T follicular helper cell (primary cell): ENCODE measurements at places on chromosomes 7 and 10.

- no peak for DNase-seq
These were observed 1110.1 kb upstream of the PHF14 start for GRCh38 chr7:9863545-9863944.

- no peak for DNase-seq
These were observed 27.5 kb downstream of the CTNNA3 start for GRCh38 chr10:67668448-67668847.

DNA sequence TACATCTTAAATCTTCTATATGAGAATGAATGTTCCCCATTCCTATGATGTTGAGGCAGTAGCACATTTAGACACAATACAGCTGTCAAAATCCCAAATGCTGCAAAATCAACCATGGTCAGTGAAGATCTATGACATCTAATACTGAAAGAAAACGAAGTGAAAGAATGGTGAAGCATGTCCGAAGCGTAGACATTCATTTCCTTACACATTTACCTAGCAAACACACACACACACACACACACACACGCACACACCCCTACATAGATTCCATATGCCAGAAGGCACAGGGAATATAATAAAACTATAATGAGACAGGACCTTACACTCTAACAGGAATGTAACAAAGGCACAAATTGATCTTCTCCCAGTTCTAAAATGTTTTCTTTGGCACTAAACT lies 32.5 kb downstream of the CCDC6 start:
- no peak for DNase-seq

DNA sequence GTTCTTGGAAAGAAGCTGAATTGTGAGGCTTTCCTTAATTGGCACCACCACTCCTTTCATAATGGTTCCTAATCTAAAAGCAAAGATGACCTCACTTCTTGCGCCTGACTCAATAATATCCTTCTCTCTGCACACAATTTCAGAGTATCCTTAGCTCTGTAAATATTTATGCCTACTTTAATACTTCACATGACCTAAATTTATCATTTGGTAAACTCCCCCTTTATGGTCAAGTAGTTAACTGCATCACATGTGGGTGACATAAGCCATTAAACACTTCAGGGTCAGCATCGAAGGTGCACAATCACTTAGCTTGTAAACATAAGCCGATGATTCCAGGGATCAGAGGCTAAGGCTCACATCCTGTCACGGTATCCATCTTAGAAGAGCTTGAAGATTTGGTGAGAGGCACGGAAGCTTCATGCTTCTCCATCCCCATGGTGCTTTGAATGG lies 7.3 kb upstream of the RHOBTB1 start:
- DNase-seq, result no peak

GRCh38 chr10:80154978-80155695 lies 22.6 kb downstream of the PLAC9 start:
- no peak for DNase-seq

GRCh38 chr10:128011059-128011979 lies 104.4 kb downstream of the PTPRE start:
- peak; percentile 78 for DNase-seq

DNA sequence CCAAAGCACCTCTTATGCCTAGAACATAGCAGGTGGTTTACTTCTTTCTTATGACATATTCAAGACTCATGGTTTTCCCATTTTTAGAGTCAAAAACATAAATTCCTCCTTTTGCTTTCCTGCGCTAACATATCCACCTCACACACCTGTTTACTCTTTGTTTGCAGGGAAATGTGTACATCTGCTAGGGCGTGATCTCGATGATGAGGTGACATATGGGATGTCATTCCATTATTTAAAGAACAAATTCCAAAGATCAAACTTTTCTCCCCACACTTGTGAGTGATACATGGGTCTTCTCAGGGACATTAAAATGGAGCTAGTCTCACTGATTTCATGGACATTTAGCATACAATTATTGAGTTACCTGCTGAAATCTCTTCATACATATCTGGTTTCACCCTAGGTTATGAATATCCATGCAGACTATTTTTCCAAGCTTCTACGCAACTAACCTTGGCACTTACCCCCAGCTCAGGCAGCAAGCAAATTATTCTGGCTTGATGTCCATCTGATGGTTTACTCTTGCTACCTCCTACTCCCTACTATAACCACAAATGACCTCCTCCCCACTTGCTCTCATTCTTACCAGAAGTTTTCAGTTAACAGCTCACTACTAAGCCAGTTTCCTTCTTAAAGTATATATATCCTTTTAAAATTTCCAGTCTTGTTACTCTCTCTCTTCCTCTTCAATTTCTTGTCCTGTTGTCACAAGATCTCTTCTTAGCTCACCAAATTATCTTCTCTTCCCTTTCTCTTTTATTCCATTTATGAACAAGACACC lies 208.5 kb downstream of the RNLS start:
- no peak for DNase-seq

DNA sequence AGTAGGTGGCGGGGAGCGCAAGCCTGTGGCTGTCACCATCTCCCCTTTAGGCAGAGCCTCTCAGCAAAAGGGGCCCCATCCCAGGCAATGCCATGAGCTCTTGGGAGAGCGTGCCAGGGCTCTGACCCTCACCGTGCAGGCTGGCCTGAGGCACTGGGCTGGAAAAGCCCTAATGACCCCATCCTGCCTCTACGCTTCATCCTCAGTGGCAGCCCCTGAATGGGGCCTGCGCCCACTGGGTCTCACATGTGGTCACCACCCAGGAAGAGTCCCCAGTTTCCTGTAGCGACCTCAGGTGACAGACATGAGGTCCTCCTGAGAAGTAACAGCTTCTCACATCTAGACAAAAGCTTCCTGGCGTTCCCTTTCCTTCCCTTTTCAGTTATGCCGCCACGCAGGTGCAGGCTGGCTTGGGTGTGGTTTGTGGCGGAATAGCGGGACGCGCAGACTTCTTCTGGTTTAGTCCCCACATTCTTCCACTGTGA lies 59.2 kb downstream of the CLEC2L start:
- no peak for DNase-seq

- no peak for DNase-seq
These were observed 28.0 kb downstream of the VPS26A start for GRCh38 chr10:69151984-69152383.

- no peak for DNase-seq
These were observed 13.3 kb upstream of the HILPDA start for GRCh38 chr7:128442356-128442755.

DNA sequence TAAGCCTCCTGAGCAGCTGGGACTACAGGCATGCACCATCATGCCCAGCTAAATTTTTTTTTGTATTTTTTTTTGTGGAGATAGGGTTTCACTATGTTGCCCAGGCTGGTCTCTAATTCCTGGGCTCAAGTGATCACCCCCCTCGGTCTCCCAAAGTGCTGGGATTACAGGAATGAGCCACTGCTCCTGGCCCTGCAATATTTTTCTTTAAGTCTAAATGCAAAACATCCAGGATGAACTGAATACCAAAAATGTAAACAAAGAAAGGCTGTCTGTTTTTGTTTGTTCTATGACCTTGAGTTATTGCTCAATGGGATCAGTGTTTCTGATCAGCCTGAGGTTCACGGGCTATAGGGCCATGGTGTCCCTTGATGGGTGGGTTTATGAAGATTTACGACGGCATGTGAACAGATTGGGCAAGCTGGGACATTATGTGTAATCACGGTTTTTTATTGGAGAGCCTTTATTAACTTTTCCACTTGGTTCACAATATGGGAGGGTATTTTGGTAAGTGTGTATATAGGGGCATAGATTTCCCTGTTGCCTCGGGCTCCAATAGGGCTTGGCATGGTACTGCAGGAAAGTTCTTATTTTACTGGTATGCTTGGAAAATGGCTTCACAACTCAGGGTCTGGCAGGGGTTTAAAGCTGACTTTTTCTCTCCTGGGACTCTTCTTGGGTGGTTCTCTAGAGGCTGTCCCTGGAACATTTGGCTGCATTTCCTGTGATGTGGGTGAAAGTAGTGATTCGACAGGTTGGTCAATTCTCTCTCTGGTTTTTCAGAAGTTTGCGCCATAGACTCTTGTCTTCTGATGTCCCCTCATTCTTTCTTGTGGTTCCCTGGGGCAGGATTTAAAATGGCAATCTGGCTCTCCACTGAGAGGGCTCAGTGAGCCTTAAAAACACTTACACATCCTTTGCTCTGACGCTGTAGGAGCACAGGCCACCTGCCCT lies 41.6 kb downstream of the MRPS33 start:
- DNase-seq, result no peak

DNA sequence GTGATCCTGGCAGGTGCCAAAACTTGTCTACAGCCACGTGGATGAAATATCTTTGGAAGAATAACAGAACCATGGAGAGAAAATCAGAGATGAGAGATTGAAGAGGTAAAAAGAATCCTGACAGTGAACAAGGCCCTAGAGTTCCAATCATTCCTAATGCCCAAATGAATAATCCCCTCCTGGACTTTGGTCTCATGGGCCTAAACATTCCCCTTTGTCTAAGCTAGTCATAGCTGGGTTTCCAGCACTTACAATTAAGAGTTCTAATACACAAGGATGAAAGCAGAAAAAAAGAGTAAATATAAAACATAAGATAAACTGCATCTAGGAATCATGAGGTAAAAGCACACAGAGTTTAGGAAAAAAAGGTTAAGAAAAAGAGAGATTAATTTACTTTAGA lies 40.2 kb downstream of the ARHGAP12 start:
- no peak for DNase-seq

DNA sequence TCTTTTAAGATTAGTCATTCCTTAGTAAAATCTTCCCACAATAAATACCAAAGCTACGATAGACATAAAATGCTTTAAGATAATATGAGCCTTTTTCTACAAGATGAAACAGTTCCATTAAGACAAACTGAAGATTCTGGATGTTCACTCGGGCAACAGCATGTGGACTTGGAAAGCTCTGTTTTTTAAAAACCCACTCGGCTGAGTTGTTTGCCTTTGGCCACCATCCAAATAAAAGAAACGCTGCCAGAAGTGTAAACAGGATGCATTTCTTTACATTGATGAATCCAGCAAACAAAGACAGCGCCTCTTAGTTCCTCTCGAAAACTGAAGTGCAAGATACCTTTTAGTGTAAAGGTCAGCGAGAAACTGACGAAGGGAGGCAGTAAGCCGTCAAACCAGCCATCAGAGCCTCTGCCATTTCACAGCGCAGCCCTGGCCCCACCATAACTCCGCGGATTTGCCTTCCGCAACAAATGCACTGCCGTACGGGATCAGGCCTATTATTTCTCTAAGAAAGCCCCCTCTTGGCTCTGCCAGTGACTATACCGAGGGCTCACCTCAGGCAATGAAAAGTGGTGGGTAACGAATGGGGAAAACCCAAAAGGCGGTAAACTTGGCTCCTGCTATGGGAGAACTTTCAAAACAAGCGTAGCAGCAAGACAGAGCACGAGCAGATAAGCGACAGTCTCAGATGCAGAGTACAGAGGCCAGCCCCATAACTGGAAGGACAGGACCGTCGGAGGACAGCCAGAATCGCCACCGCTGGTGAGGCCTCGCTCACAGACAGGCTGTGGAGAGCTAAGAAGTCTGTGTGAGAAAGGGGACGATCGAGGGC lies 41.4 kb downstream of the GNA12 start:
- no peak for DNase-seq

- no peak for DNase-seq
These were observed 54.5 kb downstream of the JAKMIP3 start for GRCh38 chr10:132120200-132120599.

- DNase-seq, result no peak
These were observed 46.4 kb downstream of the KMT2E start for GRCh38 chr7:105060437-105060836.

- DNase-seq, result no peak
These were observed 54.4 kb downstream of the ZRANB1 start for GRCh38 chr10:124996127-124996853.

DNA sequence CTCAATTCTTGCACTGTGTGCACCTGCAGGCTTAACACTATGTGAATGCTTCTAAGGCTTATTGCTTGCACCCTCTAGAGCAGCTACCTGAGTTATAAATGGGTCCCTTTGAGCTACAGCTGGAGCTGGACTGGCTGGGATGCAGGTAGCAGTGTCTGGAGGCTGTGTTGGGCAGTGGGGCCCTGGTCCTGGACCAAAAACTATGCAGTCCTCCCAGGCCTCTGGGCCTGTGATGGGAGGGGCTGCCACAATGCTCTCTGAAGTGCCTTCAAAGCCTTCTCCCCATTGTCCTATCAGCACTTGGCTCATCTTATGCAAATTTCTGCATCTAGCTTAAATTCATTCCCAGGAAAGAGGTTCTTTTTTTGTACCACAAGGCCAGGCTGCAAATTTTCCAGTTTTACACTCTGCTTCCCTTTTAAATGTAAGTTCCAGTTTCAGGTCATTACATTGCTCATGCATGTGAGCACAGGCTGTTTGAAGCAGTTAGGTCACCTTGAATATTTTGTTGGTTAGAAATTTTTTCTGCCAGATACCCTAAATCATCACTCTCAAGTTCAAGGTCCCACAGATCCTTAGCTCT lies 26.0 kb downstream of the KBTBD2 start:
- DNase-seq, result no peak
